ENCODE measurements at places on chromosomes 5 and 9.

GRCh38 chr9:755454-756381 is 85.8 kb upstream of the DMRT1 start:
- no peak for DNase-seq

DNA sequence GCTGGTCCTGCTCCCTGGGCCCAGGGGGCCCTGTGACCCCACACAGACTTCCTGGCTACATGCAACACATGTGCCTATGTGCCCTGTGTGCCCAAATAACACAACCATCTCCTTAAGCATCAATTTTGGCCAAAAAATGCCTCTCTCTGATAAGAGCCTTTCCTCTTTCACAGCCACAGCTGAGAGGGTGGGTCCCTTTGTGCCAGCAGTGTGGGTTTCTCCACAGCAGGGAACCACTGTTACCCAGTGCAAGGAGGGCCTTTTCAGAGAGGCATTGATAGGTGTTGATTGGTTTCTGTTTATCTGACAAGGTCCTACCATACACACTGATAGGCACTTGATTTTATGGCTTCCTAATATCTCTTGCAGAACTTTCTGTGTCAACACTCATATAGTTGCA is 42.7 kb downstream of the SYK start:
- no peak for DNase-seq

- DNase-seq: no peak
These were observed 163.8 kb downstream of the TMEM38B start for GRCh38 chr9:105858006-105858690.

DNA sequence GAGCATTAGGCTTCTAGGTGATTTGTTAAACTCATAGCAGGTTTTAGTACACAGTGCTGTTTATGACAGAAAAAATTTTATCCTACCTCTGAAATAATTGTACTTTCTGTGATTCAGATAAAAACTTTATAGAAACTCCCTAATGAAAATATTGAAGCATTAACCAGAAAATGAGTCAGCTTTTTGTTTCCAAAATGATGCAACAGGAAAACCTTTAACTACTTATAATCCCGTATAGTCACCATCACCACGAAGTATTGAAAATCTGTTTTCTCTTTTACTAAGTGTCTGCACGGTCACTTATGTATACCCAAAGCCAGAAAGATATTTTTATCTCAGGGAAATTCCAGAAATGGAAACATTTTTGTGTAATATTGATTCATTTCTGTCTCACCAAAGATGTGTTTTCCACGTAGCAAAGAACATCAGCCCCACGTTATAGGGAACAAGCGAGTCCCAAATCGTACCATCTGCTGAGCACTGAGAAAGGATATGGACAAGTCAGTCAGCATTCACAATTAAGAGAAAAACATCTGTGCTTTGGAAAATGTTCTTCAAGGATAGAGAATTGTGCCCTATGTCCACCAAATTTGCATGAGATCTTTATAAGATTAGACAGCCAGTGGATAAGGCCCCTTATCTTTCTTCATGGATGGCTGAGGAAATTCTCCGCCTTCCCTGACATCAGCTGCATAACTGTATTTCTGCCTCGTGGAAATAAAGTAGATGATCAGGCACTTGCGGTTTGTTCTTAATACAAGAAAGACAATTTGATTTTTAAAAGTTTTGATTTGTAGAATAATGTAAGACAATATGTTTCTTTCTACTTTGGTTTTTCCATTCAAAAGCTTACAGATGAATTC is 41.9 kb downstream of the TNFAIP8 start:
- no peak for DNase-seq

DNA sequence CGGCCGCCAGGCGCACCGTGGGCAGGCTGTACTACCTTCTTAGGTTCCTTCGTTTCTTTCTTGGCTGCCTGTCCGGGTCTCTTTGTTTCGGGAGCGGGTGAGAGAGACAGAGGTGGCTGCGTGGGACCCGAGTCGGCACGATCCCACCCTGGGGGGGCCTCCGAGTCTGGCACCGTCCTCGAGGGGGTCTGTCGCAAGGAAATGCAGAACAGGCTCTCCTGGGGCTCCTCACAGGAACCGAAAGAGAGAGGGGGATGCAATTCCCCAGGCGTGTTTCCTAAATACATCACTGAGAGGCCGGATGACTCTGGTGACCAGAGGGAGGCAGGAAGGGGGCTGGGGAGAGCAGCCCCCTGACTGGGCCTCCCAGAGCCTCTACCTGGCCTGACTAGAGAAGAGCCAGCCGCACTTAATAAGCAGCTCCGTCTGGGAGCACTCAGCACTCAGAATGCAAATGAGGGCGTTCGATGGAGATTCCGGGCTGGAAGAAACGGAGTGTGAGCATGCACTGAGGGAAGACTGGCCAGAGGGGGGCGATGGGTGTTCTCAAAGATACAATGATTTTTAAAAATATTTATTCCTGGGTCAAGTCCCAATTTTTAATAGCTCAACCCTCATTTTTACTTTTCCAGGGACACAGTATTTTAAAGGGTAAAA is 11.7 kb upstream of the INPP5E start:
- DNase-seq: no peak

GRCh38 chr9:26457151-26457550 is 435.5 kb downstream of the CAAP1 start:
- DNase-seq: no peak

DNA sequence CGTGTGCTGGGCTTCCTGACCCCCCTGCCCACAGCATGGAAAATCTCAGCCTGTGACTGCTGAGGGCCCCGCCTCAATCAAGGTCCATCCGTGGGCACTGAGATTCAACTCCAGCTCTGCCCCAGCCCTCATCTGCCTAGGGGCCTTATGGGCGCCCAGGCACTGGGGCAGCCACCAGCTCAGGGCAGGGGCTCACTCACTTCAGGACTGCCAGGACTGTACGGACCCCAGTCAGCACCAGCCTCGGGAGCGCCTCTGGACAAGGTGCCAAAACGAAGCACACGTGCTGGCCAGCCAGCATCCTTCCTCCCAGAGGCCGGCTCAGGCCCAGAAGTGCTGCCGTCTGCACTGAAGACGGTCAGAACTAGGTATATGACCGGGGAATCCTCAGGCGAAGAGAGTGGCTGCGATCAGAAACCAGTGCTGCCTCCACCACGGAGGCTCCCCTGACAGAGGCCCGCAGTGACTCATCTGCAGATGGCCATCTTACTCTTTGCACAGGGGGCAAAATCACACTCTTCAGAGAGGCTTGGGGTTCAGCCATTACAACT is 19.6 kb downstream of the CLPTM1L start:
- no peak for DNase-seq

DNA sequence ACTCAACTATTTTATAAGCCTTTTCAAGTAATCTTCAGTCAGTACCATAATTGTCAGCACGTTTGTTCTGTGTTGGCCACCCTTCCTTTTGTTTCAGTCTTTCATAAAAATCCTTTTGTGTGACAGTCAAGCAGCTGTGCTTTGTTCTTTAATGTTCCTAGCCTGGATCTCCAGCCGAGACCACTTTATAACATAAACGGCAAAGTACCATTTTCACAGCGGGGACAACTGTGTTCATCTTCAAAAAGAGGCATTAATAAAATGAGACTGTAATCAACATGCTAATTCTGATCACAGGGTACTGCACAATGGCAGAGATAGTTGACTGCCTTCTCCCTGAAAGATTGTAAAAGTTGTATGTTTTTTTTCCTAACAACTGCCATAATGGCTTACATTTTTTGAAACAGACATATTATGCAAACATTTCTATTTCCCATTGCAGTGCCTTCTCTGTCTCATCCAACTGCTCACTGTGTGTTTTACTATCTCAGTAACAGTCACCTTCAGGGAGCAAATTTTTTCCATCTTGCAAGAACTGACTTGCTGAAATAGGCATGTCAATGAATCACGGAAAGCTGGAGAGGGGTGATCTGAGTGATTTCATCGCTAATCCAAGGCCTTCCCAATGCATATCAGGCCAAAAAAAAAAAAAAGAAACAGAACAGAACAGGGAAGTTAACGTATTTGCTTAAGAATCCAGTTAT is 828.5 kb upstream of the DMAC1 start:
- DNase-seq: no peak

GRCh38 chr5:163914910-163915309 is 409.5 kb downstream of the MAT2B start:
- DNase-seq: peak; percentile 95

DNA sequence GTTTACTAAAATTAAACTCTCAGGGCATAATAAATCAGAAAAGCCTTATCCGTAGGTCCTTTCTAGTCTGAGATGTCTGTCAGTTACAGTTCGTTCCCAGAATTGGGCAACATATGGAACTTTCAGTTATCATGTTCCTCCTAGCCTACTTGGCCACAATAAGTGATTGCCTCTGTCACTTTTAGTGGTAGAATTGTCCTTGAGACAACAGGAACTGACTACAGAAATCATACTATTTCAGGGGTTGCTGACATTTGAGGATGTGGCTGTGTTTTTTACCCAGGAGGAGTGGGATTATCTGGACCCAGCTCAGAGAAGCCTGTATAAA is 956 bp downstream of the ZNF189 start:
- DNase-seq: no peak

DNA sequence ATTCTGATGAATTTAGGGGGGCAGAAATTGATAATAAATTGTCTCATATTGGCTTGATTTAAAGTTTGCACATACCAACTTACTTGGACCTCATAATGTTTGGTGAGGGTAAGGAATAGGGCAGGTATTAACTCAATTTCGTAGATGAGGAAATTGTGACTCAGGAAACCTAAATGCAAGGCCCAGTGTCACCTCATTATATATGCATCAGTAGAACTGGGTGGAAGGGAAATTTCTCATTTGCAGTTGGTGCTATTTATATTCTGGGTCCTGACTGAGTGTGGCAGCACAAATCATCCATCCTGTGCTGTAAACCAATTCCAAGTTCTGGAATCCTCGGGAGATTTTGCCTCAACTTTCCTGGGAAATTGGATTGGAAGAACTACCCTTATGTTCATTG is 103.0 kb downstream of the SPATA31D1 start:
- no peak for DNase-seq

- no peak for DNase-seq
These were observed 569.2 kb downstream of the PRR16 start for GRCh38 chr5:121033334-121033733.

DNA sequence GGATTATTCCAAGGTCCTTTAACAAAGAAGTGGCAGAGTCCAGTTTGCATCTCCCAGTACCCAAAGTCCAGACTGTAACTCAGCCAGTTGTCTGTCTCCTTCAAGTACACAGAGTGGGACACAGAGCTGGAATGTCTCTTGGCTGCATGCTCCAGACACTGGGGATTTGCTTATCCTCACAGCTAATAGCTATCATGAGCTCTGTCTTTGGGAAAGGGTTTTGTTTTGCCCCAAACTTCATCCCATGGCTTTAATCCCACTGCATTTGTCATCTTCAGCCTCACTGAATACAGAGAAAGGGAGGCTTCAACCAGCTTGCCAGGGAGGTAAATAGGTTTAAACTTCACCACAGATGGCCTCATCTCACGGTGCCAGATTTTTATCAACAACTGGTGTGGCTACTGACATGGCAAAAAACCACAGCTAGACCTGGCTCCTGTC is 412.2 kb upstream of the SLC24A2 start:
- DNase-seq: no peak

- no peak for DNase-seq
These were observed 24.0 kb upstream of the SLC9A3 start for GRCh38 chr5:548256-548655.

DNA sequence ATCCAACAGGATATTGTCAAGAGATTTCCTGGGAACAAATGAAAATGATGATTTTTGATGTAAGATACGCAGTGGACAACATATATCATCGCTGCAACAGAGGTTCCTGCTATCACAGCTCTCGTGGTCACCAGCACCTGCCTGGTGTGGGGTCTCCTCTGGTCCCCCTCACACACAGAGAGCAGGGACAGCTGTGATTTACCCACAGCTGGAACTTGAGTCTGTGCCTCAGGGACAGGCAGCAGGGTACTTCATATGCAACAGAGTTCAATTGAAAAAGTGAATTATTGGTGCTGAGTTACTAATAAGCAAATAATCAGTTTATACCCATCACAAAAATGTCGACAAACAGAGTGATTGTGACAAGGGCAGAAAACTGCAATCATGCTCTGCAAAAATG is 93.4 kb downstream of the LMX1B start:
- no peak for DNase-seq

DNA sequence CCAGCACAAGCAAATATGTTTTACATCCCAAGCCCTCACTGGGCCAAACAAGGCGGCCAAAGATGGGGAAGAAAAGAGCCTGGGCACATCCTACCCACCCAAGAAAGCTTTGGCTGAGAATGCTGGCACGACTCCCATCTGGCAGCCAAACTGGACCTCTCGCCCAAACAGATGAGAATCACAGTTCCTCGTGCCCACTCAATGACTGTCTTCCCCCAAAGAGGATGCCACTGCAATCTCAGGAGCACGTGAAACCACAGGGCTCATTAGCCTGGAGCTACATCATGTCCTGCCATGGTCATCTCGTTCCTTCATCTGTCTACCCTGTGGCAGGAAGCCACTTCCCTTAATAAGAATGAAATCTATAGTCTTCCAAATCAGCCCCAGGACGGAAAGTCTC is 536.8 kb downstream of the BNC2 start:
- no peak for DNase-seq

DNA sequence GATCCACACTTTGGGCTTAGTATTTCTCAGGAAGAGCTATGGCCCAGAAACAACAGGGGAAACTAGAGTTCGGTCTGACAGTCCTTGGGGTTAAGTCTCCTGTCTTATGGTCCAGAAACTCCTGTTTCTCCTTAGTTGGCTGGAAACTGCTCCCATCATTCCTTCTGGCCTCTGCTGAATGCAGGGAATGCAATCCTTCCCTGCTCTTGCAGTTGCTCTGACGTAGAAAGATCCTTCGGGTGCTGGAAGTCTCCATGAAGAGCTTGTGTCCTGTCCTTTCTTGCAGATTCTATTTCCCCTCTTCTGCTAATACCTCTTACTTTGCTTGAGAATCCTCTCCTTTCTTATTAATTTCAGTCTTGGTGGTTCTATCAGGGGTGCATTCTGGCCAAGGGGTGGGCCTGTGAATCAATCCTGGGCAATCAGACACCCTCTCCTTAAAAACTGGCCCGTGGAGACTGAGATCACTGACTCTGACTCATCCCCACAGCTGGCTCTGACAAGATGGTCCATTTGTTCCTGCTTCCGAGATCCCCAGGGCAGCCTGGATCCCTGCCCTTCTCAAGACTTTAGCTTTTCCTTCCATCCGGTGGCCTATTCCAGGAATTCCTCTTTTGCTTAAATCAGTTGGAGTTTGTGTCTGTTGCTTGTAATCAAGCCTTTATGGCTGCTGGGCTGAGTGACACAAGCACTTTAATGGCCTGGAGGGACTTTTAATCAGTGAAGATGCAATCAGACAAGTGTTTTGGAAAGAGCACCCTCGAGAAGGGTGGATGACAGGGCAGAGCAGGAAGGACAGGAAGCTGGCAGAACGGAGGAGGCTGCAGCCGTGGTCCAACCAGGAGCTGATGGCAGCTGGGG is 23.7 kb downstream of the PTGS1 start:
- no peak for DNase-seq

DNA sequence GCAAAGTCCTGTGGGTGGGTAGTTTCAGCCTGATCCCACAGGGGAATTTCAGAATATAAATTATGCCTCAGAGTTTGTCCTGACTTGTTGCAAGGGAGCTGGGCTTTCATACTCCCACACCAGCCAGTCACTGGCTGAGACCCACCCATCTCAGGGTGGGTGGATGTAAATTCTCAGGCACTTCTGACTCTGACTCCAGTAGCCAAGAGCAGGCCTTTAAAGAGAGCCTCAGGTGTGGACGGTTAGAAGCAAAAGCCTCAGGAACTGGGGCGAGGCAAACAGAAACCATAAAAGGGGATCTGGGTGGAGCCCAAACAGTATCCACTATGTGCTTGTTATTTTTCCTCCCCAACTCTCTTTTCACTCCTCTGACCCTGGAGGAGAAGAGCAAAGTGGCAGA is 28.6 kb upstream of the FBXW11 start:
- DNase-seq: no peak

- DNase-seq: no peak
These were observed 195.7 kb downstream of the CD180 start for GRCh38 chr5:67000794-67001475.
